ENCODE measurements at places on chromosomes 1 and 21.

DNA sequence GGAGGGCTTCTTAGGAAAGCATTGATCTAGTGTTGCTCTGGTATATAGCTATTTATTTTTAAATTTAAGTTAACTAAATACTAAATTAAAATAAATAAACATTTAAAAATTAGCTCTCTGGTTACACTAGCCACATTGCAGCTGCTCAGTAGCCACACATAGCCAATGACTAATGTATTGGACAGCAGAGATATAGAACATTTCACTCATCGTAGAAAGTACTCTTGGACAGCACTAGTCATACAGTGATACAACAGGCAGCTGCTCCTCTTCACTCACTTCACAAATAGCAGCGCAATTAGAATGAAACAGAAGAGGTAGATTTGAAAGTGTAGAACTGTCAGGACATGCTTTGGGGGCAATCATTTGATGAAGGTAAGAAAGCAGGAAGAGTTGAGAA lies 245.4 kb downstream of the PBX1 start:
- no peak for DNase-seq

DNA sequence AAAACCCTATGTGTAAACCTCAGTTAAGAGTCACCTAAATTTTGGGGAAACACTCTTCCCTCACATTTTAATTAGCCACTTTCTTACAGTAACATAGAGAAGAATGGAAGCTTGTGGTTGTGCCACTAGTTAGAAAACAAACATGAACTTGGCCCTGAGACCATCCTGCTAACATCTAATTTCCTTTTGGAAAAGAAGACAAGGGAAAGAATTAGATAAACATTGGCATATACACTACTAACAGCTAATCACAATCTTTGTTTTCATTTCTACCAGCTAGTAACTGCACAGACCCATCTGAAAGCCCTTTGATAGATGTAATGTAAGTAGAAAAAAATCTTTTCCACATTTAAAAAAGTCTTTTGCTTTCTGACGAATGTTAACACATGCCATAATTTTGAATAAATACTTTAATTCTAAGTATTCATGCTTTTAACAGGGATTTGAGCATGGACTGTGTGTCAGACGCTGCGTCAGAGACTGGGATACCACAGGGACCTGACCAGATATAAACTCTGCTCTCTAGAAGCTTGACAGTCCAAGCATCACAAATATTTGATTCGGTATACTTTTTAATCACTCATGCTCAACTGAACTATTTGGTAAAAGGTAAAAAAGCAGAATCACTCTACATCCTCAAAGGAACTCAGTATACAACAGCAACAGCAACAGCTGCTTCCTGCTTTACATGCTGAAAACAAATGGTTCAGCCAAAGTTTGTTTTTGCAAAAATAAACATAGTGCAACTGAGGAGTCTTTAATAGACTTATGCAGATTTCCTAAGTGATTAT lies 30.2 kb downstream of the DPH5 start:
- no peak for DNase-seq

- no peak for DNase-seq
Measured at GRCh38 chr1:172874950-172875349, 175.8 kb downstream of the TNFSF18 start.

- no peak for DNase-seq
Measured at GRCh38 chr1:192726820-192727504, 81.9 kb upstream of the RGS2 start.

DNA sequence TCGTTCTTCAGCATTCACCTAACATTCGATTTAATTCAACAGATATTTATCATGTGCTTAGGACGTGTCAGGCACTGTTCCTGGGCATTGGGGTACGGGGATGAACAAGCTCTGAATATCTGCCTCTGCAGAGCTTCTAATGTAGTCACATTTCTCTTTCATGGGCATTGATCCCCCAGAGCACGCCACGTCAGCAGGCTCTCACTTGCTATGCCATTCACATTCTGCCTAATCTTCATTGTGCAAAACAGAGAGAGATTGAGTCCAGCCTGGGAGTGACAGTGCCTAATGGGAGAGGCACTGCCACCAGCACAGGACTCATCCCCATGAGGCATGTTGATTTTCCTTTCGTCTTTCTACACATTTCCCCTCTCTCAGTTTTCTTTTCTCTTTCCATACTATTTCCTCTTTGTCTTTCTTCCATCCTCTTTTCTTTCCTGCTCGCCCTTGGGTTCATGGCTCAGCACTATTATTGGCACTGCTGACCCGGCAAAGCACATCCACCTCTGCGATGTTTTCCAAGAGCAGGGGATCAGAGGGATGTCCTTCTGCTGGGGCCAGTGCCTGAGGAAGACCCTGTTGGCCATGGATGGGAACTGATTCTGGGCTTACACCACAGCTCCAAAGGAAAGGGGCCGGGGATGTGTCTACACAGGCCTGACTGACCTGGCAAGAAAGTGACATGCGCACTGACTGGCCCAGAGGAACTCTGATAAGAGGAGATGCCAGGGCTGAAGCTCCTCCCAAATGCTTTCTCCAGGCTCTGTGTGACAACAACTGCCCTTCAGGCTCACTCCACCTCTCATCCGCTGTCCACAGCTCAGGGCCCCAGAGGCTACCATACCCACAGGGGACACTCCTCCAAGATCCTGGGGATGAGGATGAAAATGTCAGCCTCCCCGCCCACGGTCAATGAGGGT lies 195.9 kb downstream of the TOMM20 start:
- DNase-seq: no peak

DNA sequence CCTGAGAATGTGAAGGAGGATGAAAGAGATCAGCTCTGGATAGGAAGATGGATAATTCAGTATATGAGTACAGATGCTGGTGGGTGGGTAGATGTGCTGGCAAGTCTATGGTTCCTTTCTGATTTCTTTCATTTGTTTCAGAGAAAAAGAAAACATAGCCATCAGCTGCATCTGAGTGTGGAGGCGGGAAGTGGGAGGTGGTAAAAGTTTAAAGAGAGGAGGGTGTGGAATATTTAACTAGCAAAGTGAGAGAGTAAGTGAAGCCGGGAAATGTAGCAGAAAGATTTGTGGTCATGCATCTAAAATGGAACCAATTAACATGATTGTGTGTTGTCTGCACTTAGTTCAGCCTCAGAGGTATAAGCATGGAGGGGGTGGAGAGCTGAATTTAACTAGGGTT lies 16.4 kb downstream of the RPE65 start:
- no peak for DNase-seq

GRCh38 chr1:14696761-14697160 lies 98.3 kb downstream of the KAZN start:
- DNase-seq: no peak

GRCh38 chr1:52192436-52192835 lies 50.5 kb downstream of the ZFYVE9 start:
- peak; percentile 37 for DNase-seq

- DNase-seq: peak; percentile 60
Measured at GRCh38 chr21:35840197-35840799, 220.0 kb downstream of the SETD4 start.

DNA sequence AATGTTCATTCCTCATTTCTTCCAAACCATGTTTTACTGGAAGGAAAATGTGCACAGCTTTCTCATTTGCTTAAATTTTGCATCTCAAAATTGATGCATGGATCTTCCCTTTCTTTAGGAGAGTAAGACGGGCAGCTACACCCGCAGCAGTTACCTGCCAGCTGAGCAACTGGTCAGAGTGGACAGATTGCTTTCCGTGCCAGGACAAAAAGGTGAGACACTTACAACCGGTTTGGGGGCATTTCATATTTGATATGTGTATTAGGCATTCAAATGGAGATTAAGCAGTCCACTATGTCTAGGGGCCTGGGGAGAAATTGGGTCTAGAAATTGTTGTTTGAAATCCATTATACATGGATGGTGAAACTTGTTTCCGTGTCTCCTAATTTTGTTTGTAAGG lies 12.9 kb downstream of the C8A start:
- no peak for DNase-seq

DNA sequence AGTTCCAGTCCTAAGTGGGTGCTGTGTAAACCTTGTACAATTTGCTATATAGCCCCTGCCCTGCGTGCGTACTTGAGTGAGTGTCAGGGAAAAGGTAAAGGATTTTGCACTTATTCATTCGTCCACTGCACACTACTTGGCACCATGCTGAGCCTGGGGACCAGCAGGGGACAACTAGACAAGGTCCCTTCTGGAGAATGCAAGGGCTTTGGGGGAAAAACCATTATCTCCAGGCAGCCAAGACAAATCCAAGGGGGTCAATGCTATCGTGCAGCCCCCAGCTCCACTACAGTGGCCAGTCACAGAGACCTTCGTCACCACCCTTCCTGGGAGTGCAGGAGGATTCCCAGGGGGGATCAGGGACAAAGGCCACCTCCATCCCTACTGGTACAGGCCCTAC lies 39.7 kb downstream of the MATN1 start:
- no peak for DNase-seq

GRCh38 chr1:155005076-155006011 lies 2.7 kb downstream of the ZBTB7B start:
- no peak for DNase-seq

DNA sequence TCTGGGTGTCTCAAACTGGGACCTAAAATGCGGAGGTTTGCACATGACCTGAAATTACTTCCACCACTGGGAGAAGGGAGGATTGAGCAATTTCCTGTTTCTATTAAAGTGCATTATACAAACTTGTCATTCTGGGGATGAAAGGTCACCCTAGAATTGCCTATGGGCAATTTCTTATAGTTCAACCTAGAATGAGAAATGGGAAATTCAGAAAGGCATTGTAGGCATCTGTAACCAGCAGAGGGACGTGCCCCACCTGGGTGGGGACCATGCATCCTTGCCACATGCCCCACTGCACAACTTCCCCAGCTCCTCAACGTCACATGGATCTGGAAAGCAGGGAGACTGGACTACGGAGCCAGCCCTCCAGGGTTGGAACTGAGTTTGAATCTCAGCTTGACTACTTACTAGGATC lies 47.0 kb downstream of the MRPL39 start:
- no peak for DNase-seq

DNA sequence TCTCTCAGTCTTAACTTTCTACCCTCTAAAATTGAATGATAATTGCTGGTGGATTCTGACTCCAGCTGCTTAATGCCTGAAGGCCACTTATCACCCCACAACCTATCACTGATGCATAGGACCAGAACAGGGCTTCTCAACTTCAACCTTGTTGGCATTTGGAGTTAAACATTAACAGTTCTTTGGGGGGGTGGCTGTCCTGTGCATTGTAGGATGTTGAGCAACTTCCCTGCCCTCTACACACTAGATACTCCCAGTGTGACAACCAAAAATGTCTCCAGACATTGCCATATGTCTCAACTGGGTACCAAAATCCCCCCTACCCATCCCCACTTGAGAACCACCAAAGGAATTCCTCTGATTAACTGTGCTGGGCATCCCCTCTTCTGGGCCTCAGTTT lies 275.4 kb upstream of the TMEM51 start:
- no peak for DNase-seq

- no peak for DNase-seq
Measured at GRCh38 chr1:115173151-115173550, 83.8 kb upstream of the TSPAN2 start.

DNA sequence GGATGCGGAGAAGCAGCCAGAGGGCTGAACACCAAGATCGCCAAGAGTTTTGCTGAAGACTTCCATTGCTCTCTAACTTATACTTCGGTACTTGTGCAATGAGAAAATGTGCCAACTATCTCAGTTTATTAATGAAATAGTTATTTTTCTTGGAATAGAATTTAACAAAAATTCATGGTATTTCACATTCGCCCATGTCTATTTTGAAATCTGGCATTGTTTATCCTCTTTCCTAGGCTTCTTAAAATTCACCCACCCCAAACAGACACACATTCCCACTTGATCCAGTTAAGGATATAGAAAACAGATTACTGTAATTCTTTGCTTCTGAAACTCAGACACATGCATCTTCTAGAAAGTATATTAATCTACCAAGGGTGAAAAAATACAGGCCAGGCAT lies 56.3 kb upstream of the ADAMTS5 start:
- no peak for DNase-seq

DNA sequence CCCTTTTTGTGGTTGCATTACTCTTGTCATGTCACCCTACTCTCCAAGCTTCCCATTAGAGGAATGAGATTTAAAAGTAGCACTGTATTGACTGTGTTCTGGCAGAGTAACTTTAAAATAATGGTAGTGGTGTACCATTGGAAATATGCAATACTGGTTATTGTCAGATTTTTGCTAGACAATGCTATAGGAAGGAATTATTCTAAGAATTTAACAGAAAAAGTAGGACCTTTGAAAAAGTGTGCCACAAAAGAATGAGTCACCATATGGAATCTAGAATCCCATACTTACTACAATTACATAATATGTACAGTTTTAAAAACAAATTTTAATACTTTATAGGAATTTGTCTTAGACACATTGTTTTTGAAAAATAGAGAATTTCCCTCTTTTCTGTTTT lies 13.8 kb downstream of the MIER1 start:
- DNase-seq: peak; percentile 62

GRCh38 chr1:68950036-68950435 lies 453.2 kb upstream of the DEPDC1 start:
- no peak for DNase-seq

GRCh38 chr1:239816081-239816782 lies 275.5 kb upstream of the FMN2 start:
- peak; percentile 68 for DNase-seq

DNA sequence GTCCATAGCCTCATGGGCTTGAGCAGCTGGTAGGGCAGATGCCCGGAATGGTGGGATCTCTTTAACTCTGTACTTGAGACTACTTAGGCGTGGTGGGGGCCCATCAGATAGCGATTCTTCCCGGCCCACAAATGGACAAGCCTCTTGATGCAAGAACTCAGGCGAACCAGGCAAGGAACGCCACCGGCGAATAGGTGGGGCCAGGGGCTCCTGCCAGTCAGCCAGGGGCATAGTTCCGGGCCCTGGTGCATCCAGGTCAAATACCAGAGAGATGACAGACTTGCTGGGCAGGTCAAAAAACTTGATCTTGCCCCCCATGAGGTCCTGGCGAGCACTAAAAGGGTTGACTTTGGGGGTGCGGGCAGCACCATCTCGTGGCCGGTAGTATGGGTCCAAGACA lies 4.8 kb upstream of the MUTYH start:
- DNase-seq: no peak

DNA sequence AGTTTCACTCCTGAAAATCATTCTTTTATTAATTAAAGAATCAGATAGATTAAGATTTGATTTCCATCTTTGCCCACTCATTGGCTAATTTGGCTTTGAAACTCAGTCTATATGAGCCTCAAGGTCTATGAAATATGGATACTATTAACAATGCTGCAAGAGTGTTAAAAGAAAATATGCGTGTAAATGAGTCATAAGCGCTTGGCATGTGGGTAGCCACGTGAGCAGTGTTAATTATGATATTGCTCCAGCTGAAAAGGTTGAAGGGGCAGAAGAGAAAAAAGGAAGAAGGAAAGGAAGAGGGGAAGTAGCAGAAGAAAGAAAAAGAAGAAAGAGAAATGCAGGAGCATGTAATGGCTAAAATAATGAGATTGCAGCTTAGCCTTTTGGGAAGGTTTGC lies 151.4 kb downstream of the CHRM3 start:
- no peak for DNase-seq

- DNase-seq: no peak
Measured at GRCh38 chr1:114145504-114146151, 8.0 kb downstream of the SYT6 start.

GRCh38 chr21:26087223-26087918 lies 83.2 kb downstream of the APP start:
- no peak for DNase-seq

- DNase-seq: no peak
Measured at GRCh38 chr1:167111868-167112709, 18.2 kb downstream of the STYXL2 start.

- DNase-seq: no peak
Measured at GRCh38 chr1:63049135-63049534, 265.2 kb downstream of the ATG4C start.
